ENCODE measurements at places on chromosomes 13 and 19. TPM values are rescaled to one million over a fixed set of nuclear protein-coding genes. Genes with fewer than 3 reads are reported as not detected.

DNA sequence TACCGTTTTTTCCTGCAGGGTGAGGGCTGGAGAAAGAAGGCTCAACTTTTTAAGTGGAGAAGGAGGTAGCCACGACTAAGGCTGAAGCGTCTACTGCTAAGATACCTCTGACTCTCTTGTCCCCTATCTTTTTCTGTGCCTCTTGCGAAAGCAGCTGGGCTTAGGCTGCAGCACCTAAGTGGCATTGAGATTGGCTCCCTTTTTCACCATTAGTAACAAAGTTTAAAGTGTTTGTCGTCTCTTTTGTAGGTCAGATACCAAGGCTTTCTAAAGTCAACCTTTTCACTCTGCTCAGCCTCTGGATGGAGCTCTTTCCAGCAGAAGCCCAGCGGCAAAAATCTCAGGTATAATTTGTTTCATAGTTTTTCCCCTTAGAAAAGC lies 887 bp downstream of the CDADC1 start:
- no peak for DNase-seq

- DNase-seq, result peak; percentile 77
Observed at GRCh38 chr13:23509781-23510543, 60.2 kb upstream of the TNFRSF19 start.

ZNF234 gene
- 8.1 TPM for polyA plus RNA-seq

DNA sequence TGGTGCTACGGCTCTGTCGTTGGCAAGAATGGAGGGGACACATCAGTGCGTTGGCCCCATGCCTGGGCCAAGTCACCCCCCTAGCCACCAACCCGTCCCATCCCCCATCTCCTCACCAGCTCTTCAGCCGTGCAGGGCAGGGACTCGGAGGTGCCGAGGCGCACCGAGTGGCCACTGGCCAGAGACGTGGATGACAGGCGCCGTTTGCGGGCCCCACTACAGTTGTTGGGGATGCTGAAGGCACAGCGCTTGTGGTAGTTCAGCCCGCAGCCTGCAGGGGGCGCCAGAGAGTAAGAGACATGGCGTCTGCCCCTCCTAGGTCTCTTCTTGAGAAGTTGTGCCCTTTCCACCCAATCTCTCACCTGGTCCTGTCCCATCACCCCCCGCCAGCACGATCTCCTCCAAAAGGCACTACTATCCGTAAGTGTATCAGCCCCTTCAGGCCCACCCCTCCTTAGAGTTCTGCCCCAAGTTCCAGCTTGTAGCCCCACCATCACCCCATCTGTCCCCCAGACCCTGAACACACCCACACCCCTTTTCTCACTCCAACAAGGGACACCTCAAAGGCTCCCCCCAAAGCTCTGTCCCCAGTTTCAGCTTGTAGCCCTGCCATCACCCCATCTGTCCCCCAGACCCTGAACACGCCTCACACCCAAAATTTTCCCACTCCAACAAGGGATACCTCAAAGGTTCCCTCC lies 12.4 kb downstream of the PRKD2 start:
- peak; percentile 51 for DNase-seq

TYROBP gene
- polyA plus RNA-seq, result not detected

SELENOV gene
- 1.3 TPM for polyA plus RNA-seq

DNA sequence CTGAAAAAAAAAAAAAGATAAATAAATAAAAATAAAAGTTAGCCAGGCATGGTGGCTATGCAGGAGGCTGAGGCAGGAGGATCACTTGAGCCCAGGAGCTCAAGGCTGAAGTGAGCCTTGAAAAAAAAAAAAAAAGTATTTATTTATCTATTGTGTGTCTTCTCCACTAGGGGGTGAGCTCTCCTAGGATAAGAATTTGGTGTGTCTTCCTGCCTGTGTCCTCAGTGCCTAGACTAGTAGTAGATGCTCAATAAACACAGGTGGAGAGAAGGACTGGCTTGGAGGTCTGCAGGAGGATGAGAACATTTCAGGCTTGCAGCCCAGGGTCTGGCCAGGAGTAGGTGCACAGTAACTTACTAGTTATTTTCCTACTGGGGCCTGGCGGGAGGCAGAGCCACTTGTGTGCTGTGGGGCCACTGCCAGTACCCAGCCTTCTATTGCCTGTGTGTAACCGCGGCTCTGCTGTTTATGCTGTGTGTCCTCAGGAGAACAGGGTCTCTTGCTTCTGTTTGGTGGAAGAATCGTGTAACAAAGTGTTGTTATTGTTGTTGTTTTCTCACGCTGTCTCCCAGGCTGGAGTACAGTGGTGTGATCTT lies 5.4 kb downstream of the LMTK3 start:
- no peak for DNase-seq

KLHL1 gene
- not detected for polyA plus RNA-seq

DNA sequence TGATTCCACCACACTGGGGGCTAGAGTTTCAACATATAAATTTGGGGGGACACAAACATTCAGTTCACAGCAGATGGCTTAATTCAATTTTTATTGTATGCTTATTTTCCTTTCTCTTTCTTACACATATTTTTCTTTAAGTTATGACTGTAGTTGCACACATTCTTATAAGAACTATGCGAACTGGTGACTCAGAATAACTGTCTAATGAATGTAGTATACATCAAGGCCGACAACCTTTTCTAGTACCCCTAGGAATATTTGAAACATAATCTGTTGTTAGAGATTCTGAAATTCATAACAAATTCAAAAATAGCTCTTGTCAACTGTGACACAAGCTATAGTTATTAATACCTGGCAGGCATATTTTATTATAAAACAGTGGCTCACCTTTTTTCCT lies 695.6 kb downstream of the PCDH9 start:
- DNase-seq, result no peak

DNA sequence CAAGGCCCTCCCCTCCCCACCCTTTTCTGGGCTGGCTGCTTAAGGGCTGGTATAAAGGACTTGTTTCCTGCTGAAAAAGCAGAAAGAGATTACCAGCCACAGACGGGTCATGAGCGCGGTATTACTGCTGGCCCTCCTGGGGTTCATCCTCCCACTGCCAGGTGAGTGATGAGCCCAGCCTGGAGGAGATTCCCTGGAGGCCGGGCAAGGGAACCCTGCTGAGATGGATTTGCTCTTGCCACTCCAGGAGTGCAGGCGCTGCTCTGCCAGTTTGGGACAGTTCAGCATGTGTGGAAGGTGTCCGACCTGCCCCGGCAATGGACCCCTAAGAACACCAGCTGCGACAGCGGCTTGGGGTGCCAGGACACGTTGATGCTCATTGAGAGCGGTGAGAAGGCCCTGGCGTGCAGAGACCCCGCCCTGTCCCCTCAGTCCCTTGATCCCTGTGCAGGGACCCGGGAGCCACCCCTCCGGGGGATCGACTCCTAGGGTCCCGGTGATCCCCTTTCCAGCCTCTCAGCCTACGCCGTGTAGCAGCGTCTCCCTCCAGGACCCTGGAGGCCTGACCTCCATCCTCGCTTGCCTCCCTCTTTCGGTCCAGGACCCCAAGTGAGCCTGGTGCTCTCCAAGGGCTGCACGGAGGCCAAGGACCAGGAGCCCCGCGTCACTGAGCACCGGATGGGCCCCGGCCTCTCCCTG lies at the start of gene CD177:
Gene CD177 (plus strand): TSS at position 81 of the 699 bp plus-strand sequence. CDS start 29 bp downstream, at position 110.
- DNase-seq, result no peak

CACNG6 gene
- 30.6 TPM for polyA plus RNA-seq

GRCh38 chr19:4369109-4369887 lies 25.9 kb downstream of the MPND start:
- no peak for DNase-seq

DNA sequence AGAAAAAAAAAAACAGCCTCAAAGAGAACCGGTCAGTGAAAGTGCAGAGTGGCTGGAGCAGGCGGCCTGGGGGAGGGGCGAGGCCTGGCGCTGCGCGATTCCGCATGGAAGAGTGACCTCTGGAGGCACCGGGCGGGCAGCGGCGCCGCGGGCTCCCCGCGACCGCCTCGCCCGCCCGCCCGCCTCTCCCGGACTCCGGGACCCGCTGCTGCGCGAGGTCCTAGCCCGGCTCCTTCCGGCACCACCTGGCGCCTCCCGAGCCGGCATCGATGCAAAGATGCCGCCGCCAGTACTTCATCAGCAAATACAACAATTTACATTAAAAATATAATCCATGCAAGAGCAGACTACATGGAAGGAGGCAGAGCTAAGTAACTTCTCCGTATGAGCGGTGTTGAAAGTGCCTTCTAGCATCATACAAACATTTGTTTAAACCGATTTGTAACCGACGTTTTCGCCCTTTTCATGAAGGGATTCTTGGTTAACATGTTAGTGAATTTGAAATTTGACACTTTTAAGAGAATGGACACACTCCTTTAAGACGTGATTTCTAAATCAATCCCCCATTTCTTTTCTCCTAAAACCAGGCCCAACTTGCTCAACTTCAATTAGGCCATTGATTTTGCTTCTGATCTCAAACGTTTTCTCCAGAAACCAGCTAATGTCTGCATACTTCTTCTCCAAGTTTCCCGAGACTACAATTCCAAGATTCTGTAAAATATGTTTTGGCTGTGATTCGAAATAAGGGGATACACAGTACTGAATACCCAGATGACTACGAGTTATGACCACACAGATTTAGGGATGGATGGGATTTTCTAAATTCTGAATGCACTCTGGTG lies 2.1 kb downstream of the EFNB2 start:
- DNase-seq, result peak; percentile 92

EFNA2 gene
- polyA plus RNA-seq, result 0.44 TPM

DNA sequence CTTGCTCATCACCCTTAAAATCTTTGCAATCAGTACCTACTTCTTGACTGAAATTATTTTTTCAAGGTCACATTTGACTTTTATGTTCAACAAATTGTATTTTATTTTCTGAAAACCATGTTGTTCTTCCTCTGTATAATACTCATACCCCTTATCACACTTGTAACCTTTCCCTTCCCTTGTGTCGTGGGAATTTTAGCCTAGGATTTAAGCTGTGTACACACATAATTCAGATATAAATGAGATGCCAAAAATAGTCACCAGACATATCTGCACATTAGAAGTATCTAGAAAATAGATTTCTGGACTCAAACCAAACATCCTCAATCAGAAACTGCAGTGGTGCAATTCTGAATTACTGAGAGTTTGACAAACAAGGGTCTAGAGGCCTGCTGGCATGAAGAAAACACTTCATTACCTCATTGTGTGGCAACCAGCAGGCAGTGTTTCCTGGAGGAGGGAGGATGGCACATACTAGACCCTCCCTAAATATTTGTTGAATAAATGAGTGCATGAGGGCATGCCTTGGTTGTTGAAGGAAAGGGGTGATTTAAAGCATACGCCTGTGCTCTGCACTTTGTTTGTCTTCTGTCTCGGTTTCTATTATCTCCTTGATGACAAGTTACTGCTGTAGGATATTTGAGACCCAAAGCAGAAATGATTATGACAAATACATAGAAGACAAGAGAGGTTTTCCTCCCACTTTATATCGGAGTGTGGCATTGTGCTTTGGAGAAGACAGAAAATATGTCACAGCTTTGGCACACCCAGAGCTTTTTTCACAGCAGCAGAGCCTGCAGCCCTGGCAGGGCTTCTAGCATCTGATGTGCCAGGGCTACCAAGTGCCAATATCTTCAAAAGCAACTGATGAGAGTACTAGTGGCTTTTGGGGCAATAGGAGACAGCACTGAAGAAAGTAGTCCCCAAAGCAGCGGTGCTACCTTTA lies 881.1 kb downstream of the PCDH9 start:
- DNase-seq, result no peak

CDK8 gene
- 19.8 TPM for polyA plus RNA-seq

NLRP9 gene
- polyA plus RNA-seq, result not detected

- no peak for DNase-seq
Observed at GRCh38 chr13:23086968-23087623, 93.7 kb upstream of the SGCG start.

GRCh38 chr19:54162241-54162805 lies 2.8 kb upstream of the LENG1 start:
- peak; percentile 73 for DNase-seq

ACP7 gene
- polyA plus RNA-seq, result not detected

GRCh38 chr13:98775844-98776598 lies 23.5 kb upstream of the SLC15A1 start:
- DNase-seq, result no peak
